ENCODE measurements at places on chromosomes 11 and 22. TPM values are rescaled to one million over a fixed set of nuclear protein-coding genes. Genes with fewer than 3 reads are reported as not detected.

The MYEOV gene
- total RNA-seq: 112 TPM

The SEPTIN3 gene
- total RNA-seq: 1.4 TPM

The NRIP3 gene
- total RNA-seq: 0.81 TPM

The KIAA1671 gene
- total RNA-seq: 9.8 TPM

The SBF1 gene
- 28.4 TPM for total RNA-seq

Data from A549 treated with CORT108297 at 1 μM for 4 hours (cell line).